Stimulated activated CD8-positive, alpha-beta memory T cell treated with anti-CD3 and anti-CD28 coated beads, Interleukin-4, amount 100 ng/mL, for 1 hour (primary cell): ENCODE measurements at places on chromosomes 6 and 20.

- DNase-seq = no peak
Observed at GRCh38 chr6:147881432-147881831, 372.9 kb downstream of the SAMD5 start.

DNA sequence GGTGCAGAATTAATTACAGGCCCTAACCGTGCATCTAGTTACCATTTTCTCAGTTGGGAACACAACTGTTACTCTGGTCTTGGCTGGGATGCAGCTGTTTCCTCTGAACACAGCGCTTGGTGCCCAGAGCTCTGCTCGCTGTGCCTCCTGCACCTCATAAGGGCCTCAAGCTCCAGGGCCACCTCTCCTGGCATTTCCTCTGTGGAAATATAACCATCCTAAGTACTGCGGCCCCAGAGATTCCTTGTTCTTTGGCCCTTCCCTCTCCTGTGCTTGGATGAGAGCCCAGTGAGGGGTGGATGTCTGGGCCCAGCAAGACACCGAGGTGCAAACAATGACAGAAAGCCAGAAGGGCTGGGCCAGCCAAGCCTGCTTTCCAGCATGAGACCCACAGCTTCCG is 169.9 kb upstream of the CST7 start:
- DNase-seq = no peak

- no peak for DNase-seq
Observed at GRCh38 chr6:65081756-65082155, 625.3 kb downstream of the EYS start.

DNA sequence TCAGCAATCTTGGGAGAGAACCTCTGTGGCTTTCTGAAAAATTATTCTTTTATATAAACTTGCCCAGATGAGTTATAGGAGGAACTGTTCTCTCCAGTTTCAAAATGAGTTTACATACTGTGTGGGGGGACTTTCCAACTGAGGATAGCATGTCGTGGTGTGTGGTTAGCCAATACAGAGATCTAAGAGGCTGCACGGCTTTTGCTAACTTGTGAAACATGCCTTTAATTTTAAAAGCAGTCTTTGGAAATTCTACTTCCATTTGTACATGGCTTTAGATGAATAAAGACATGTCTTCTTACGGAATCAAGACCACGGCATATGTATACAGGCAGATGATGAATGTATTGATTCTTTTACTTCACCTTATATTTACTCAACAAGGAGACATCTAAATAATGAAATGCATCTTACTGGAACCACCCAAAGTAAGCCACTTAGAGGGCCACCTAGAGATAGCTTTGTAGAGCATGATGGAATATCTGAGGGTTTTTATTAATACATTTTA is 39.8 kb downstream of the HIVEP1 start:
- peak; percentile 31 for DNase-seq

- DNase-seq = no peak
Observed at GRCh38 chr6:151445482-151445881, 6.4 kb downstream of the RMND1 start.

DNA sequence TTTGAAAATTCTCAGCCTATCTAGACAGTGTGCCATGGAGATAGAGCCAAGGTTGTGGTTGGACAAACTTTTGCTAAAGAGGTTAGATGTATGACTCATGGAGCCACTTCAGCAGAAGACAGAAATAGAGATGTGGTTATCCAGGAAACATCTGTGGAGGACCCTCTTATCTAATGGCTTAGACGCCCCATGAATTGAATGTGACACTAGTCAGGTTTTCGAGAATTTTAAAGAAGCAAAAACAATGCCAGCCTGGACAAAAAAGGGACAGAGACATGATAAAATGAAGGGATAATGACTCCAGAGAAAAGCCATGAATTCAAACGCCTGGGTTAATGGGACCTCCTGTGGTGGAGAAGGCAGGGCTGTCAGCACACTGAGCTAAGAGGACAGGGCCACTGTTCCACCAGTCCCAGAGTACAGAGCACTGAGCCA is 280.5 kb downstream of the CLVS2 start:
- DNase-seq = no peak

- no peak for DNase-seq
Observed at GRCh38 chr6:118968416-118968815, 33.5 kb upstream of the MCM9 start.

GRCh38 chr20:33919653-33920052 is 74.1 kb upstream of the RALY start:
- DNase-seq = no peak

- DNase-seq = no peak
Observed at GRCh38 chr20:23520185-23520584, 29.3 kb downstream of the CST8 start.
